ENCODE measurements at places on chromosomes 3 and 15. TPM values are rescaled to one million over a fixed set of nuclear protein-coding genes. Genes with fewer than 3 reads are reported as not detected.

- no peak for DNase-seq
Observed at GRCh38 chr3:37125195-37126073, 48.9 kb downstream of the LRRFIP2 start.

DNA sequence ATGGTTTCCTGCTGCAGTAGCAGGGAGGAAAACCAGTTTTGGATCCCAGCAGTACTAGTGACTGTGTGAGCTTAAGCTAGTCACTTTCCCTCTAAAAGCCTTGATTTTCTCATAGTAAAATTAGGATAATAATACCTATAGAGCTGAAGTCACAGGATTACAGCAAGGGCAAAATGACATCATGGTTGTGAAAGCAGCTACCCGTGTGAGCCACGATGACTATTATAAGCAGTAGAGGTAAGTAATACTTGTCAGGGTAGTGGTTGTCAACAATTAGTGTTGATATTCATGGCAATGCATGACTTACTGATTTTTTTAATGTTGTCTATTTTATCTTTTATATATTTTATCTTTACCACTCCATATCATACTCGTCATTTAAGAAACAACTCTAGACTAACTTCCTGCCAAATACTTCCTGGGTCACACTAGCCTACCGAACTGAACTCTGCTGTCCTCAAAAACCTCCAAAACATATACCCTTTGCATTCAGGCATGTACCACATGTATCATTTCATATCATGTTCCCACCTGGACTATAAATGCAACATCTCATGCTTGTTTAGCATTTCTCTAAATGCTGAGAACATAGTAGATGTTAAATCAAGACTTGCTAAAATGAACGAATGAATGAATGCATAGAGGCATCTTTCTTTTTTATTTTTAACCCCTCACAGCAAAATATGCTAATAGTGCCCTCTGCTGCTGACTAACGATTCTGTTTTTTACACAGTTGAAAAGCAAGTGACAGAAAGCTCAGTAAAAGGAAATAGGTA, 172.6 kb downstream of the P3H2 start:
- DNase-seq, result peak; percentile 62

DNA sequence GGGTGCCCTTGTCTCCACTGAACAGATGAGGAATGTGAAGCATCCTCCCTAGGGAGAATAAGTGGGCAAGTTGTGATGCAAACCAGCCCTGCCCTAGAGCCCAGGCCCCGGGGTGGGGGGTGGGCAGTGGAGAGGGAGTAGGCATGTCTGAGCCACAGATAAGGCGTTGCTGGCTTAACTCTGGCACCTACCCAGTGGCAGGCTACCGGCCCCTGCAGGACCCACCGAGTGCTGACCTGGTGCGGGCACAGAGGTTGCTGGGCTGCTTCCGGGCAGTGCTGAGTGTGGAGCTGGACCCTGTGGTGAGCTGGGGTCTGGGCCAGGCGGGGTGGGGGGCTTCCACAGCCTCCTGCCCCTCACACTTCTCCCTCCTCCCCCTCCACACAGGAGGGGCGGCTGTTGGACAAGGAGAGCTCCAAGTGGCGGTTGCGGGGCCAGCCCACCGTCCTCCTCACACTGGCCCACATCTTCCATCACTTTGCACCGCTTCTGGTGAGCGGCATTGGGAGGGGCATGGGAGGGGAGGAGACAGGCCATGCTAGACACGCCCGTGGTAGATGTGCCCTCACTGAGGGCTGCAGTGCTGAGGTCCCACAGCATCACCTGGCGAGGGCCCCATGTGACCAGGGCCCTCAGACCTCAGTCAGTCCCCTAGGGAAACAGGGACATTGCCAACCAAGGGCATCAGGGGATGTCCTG, 10.1 kb downstream of the RNF123 start:
- peak; percentile 38 for DNase-seq

CCDC191 gene
- 2.4 TPM for total RNA-seq

CFAP161 gene
- not detected for total RNA-seq

DNA sequence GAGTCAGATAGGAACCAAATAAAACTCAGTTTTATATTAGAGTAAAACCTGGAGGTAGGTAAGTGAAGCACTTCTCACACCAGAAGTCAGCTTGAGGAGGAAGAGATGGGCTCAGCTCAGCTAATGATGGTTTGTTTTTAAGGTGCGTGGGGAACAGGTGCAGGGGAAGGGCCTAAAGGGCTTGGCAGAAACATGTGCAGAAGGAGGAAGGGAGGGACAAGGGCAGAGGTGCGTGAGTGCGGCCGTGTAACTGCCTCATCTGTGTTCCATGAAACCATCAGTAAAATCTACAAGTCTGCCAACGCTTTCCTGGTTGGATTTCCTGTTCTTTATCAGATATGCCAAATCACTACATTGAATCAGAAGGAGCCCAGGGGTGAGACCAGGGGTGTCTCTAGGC, 19.9 kb downstream of the FYCO1 start:
- DNase-seq, result no peak

NCBP2 gene
- 81.9 TPM for total RNA-seq

HPS3 gene
- 19.7 TPM for total RNA-seq

CPN2 gene
- not detected for total RNA-seq

GRCh38 chr3:131020122-131020693, 6.4 kb downstream of the ASTE1 start:
- DNase-seq, result no peak

CEP70 gene
- total RNA-seq, result 4.9 TPM

MON1A gene
- 16.7 TPM for total RNA-seq

UBE3A gene
- total RNA-seq, result 58.8 TPM

CD200R1 gene
- 0.38 TPM for total RNA-seq

- DNase-seq, result no peak
Observed at GRCh38 chr3:68447885-68448284, 484.5 kb downstream of the TAFA4 start.

HLTF gene
- 25.0 TPM for total RNA-seq

GRCh38 chr3:180138871-180139270, 102.1 kb upstream of the PEX5L start:
- DNase-seq, result no peak

DNA sequence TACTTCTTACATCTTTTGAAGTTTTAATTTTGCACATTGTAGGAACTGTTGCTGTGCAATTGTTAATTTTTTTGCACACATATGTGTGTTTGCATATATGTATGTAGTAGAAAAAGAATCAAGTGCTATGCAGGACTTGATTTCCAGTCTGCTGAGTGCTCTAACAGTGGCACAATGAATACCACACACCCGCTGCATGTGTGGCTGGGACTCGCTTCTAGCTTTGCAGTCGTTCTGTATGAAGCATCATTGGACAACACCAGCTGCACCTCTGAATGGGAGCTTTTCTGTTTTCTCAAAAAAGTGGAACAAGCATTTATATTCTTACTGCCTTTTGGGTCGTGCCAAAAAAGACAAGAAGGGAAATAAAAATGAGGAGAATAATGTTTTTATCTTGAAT, 564.7 kb downstream of the FOXP1 start:
- no peak for DNase-seq

DNA sequence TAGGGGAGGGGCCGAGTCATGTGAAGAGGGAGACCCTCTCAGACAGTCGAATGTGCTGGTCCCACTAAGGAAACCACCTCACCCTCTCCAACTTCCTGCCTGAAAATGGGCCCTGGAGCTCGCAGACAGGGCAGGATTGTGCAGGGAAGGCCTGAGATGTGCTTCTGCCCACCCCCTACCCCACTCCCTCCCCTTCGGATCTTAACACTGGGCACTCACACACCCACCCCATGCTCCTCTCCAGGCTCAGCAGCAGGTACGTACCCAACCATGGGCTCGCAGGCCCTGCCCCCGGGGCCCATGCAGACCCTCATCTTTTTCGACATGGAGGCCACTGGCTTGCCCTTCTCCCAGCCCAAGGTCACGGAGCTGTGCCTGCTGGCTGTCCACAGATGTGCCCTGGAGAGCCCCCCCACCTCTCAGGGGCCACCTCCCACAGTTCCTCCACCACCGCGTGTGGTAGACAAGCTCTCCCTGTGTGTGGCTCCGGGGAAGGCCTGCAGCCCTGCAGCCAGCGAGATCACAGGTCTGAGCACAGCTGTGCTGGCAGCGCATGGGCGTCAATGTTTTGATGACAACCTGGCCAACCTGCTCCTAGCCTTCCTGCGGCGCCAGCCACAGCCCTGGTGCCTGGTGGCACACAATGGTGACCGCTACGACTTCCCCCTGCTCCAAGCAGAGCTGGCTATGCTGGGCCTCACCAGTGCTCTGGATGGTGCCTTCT, 20.0 kb downstream of the ATRIP start:
- DNase-seq, result peak; percentile 42

DNA sequence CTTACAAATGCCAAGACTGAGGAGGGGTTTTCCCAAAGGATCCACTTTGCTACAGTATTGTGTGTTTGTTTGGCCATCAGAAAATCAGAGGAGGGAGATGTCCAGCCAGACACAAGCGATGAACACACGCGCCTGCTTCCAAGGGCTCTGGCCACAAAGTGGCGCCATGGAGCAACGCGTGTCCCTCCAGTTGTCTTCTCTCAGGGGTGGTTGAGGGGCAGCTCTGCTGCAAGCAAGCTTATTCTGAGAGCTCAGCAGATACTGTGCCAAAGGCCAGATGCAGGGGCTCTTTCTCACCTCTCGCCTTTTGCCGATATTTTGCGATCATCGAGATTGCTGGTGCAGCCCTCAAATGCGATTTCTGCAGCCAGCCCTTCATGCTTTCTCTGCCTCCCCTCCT, 88.9 kb upstream of the OSBPL11 start:
- peak; percentile 23 for DNase-seq

GRCh38 chr3:106030627-106030963, 161.8 kb upstream of the CBLB start:
- DNase-seq, result peak; percentile 63

DNA sequence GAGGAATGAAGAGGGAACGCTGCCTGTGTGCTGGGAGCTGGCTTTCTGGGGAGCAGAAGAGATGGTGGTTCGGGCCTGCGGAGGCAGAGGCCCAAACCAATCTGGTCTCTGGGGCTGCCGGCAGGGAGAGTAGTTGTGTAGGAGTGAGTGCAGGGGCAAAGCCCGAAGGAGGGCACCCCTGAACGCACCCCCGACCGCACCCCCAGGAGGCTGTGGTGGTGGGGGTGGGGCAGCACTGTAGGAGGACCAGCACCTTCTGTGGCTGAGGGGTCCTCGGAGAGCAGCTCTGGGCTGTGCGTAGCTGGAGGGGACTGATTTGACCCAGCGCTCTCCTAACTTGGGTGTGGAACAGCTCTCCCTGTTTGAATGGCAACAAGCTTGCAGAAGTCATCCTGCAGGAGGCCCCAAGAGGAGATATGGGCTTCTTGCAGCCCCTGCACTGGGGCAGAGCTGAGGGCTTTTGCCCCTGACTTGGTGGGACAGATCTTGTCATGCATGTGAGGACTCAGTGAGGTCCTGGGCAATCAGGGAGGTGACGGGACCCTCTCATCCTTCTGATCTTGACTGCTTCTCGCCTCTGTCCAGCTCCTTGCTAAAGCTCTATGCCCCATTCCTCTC, 26.1 kb downstream of the C15orf39 start:
- no peak for DNase-seq

EXD1 gene
- not detected for total RNA-seq

GRCh38 chr3:158443632-158444031, 127.4 kb upstream of the MLF1 start:
- no peak for DNase-seq

DNA sequence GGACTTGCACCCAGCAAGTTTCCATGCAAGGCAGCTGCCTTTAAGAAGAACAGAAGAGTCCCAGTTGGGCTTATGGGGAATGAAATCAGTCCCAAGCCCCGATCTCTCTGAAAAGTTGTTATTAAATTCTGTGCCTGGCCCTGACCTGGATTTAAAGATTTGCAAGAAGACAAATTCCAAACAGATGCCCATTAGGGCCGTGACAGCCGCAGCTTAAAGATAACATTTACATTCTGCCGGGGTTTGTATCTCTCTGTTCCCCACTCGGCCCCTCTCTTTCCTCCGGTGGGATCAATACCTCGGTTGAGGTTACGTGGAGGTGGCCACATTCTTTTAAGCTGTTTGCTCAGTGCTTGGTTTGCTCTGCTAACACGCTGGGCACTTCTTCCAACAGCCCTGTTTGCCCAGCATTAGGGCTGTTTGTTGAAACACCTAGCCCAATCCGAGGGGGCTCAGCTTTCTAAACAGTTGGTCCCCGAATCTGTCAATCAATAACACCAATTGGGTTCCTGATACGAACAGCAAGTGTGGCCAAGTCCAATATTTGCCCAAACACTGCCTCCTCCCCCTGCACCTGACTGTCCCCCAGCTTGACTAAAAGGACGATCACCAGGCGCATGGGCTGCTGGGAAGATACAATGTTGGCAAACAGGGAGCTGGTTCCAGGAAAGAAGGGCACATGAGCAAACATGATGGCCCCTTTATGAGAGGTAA, 108.6 kb downstream of the RPLP1 start:
- no peak for DNase-seq

- DNase-seq, result no peak
Observed at GRCh38 chr15:89852342-89852995, 37.8 kb upstream of the ANPEP start.

MEX3B gene
- 11.4 TPM for total RNA-seq

GRCh38 chr3:126816298-126816697, 112.3 kb downstream of the CHCHD6 start:
- no peak for DNase-seq

- DNase-seq, result no peak
Observed at GRCh38 chr15:71804226-71804625, 6.1 kb upstream of the NR2E3 start.

DNA sequence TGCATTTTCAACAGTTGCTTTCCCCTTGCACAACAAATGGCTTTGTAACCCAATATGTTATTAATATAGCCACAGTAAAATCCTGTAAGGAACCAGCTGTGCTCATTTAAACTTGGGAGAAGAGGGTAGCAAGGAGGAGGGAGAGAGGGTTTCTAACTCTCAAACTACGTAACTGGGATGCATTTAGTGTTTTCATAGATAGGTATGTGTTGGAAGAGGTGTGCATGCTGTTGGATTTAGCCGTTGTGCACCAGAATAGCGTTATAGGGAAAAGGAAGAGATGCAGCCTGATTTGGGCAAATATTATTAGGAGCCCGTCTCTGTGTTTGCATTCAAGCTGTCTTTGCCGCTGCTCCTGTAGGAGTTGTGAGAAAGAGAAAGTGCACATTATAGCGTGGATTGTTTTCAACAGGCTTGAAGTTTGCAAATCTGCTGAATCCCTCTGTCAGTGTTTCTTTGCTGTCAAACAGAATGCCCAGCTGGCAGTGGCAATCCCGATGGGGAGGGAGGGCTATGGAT, 39.4 kb downstream of the ARPP21 start:
- DNase-seq, result no peak

FANCD2 gene
- 6.1 TPM for total RNA-seq

PSMD2 gene
- total RNA-seq, result 596 TPM

DNA sequence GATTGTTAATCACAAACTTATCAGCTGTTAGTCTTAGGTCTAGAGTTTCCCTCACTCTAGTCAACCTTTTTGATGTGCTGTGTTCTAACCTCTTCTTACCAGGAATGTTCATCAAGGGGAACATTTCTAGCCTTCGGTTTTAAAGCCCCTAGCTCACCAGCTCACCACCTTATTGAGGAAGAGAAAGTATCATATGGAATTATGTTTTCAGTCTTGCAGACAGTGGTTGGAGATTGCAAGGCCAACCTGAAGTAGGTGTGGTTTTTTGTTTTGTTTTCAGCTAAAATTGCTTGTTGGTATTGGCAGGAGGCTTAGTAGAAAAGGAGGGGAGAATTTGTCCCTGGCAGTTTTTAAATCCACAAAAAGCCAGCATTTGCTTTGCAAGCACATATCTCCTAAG, 48.4 kb upstream of the CCDC80 start:
- DNase-seq, result no peak

GRCh38 chr3:126446791-126447190, 28.9 kb downstream of the ZXDC start:
- DNase-seq, result no peak

- no peak for DNase-seq
Observed at GRCh38 chr3:170532573-170532972, 53.3 kb downstream of the SLC7A14 start.

Measured in GM23248 (cell line).